ENCODE measurements at places on chromosomes 1 and 21.

DNA sequence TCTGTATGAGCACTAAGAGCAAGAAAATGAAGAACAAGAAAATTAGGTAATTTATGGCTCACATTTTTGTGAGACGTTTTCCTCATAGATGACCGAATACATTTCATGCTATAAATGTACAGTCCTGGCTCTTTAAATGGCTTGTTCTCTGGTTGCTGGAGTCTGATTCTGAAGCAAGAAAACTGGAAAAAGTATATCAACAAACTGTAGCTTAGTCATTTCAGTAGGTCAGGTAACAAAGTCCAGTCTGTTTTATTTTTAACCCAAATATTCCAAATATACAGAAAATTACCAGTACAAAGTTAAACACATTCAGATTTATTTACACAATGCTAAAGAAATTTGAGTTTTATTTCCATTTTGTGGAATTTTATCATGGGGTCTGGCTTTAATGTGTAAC, 2.5 kb upstream of the MYBPHL start:
- peak overlapping the region; percentile 42 for H3K4me3 ChIP-seq
- H3K36me3 ChIP-seq = peaks cover 2% of the 10 kb centered on the region
- H3K27me3 ChIP-seq = peaks cover 12% of the 10 kb centered on the region
- H3K4me1 ChIP-seq = peaks cover 59% of the 10 kb centered on the region
- peak overlapping the region; percentile 72 for H3K27ac ChIP-seq

DNA sequence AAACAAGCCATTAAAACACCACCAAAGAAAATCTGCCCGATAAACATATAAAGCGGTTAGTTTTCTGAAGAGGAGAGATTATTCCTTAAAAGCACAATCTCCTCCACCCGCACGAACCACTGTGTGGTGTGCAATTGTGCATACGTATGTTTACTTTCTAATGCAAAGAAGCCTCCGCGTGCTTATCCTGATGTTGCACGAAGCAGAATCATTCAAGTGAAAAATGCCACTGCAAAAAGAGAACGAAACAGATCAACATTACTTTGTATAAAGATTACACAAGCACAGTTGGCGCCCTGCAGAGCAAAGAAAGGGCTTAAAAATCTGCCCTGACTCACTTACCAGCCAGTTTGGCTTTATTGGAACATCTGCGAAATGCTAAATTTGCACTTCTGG, 166.8 kb downstream of the ZNF281 start:
- peaks cover 58% of the 10 kb centered on the region for H3K4me1 ChIP-seq
- peak overlapping the region; percentile 96 for H3K27ac ChIP-seq
- peak overlapping the region; percentile 71 for H3K4me3 ChIP-seq
- H3K36me3 ChIP-seq = no peaks in the 10 kb centered on the region

GRCh38 chr21:14530592-14530991, 15.5 kb downstream of the SAMSN1 start:
- H3K27me3 ChIP-seq = peaks cover 2% of the 10 kb centered on the region
- no peak overlapping the region for H3K27ac ChIP-seq

- peaks cover 3% of the 10 kb centered on the region for H3K27me3 ChIP-seq
- no peak for DNase-seq
- H3K4me1 ChIP-seq = peaks cover 2% of the 10 kb centered on the region
- H3K27ac ChIP-seq = no peak overlapping the region
- no peak overlapping the region for H3K4me3 ChIP-seq
These were observed 9.8 kb downstream of the LGR6 start for GRCh38 chr1:202203238-202204039.

DNA sequence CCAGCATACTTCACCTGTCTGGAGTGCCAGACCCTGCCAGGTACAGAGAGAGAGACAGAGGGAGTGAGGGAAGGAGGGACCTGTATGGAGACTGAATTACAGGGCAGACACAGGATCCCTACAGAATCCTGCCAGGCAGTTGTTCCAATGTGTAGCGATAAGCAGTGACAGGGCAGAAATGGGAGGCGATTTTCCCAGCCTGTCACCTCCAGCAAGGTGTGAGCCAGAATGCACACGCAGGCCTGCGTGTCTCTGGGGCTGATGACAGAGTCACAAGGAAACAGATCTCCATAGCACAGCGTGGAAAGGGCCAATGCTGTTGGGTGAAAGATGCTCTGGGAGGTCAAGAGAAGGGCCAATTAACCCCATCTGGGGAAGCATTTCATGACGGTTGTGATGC, 111.3 kb downstream of the HIVEP3 start:
- no peaks in the 10 kb centered on the region for H3K36me3 ChIP-seq
- no peak overlapping the region for H3K27ac ChIP-seq
- peaks cover 16% of the 10 kb centered on the region for H3K4me1 ChIP-seq
- no peak overlapping the region for H3K4me3 ChIP-seq
- H3K27me3 ChIP-seq = peaks cover 8% of the 10 kb centered on the region
- no peak for DNase-seq

- peaks cover 16% of the 10 kb centered on the region for H3K4me1 ChIP-seq
- DNase-seq = no peak
- no peak overlapping the region for H3K4me3 ChIP-seq
- peaks cover 6% of the 10 kb centered on the region for H3K36me3 ChIP-seq
- H3K27me3 ChIP-seq = peaks cover 3% of the 10 kb centered on the region
These were observed 24.7 kb downstream of the TENT5C start for GRCh38 chr1:117630423-117630998.

- H3K4me3 ChIP-seq = peak overlapping the region; percentile 78
- H3K4me1 ChIP-seq = peaks cover 43% of the 10 kb centered on the region
- peak overlapping the region; percentile 96 for H3K27ac ChIP-seq
- no peak for DNase-seq
- H3K27me3 ChIP-seq = peaks cover 4% of the 10 kb centered on the region
These were observed 9.5 kb upstream of the TMEM39B start for GRCh38 chr1:32063261-32063681.

DNA sequence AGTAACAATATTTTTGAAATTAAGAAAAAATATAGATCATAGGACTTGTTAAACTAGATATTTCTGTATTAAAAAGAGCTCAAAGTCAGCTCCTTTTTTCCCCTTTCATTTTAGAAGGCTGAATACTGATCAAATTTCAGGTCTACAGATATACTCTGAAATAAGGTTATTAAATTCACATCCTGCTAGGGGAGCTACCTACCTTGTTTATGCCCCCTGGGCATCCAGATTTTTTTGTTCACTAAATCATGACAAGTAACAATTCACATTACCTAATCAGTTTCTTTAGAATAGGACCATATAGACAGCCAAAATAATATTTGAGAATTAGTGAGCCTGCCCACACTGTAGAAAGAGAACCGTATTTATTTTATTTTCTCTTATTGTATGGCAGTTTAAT, 276.2 kb downstream of the USP25 start:
- H3K4me1 ChIP-seq = no peaks in the 10 kb centered on the region
- H3K36me3 ChIP-seq = no peaks in the 10 kb centered on the region
- DNase-seq = no peak
- no peaks in the 10 kb centered on the region for H3K27me3 ChIP-seq
- no peak overlapping the region for H3K4me3 ChIP-seq
- H3K27ac ChIP-seq = no peak overlapping the region
